ENCODE measurements at places on chromosomes 7 and 10. TPM values are rescaled to one million over a fixed set of nuclear protein-coding genes. Genes with fewer than 3 reads are reported as not detected.

HECW1 gene
- total RNA-seq, result 1.1 TPM

AMPH gene
- 3.9 TPM for total RNA-seq

GRCh38 chr7:148327379-148327778, 263.2 kb upstream of the C7orf33 start:
- DNase-seq, result no peak

- peak; percentile 63 for DNase-seq
These were observed 39.5 kb downstream of the RSU1 start for GRCh38 chr10:16777473-16778370.

DNA sequence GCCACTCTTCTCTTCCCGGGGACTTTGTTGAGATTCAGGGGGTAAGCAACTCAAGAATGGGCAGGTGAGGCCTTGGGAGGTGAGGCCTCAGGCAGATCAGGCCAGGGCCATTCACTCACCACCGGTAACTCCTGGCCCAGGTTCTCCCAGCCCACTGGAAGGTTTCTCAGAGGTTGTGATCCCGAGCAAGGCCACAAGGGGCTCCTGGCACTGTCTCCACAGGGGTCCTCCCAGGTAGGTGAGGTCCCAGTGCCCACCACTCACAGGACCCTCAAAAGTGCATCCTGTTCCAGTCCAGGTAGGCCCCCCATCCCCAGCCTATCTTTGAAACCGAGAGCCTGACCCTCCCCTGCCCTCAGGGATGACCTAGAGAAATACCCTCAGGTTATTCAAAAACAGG, 236.1 kb downstream of the BUB3 start:
- DNase-seq, result no peak

DNA sequence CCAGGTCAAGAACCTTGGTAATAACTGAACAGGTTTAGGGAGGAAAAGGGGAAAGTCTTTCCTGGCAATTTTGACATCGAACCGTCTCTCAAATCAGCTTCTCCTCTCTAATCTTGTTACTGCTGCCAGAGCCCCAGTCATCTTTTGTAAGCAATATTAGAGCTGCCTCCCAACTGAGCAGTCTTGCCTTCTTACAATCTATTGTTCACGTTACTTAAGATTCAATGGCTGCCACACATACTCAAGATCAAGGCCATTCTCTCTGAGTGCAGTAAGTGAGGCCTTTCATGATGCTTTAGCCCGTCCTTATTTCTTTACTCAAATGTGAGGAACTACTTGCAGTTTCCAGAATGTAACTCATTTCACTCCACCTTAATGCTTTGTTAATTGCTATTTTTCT, 12.4 kb downstream of the NET1 start:
- DNase-seq, result no peak

GRCh38 chr7:100397315-100398081, 24.2 kb downstream of the PILRA start:
- DNase-seq, result no peak

DNA sequence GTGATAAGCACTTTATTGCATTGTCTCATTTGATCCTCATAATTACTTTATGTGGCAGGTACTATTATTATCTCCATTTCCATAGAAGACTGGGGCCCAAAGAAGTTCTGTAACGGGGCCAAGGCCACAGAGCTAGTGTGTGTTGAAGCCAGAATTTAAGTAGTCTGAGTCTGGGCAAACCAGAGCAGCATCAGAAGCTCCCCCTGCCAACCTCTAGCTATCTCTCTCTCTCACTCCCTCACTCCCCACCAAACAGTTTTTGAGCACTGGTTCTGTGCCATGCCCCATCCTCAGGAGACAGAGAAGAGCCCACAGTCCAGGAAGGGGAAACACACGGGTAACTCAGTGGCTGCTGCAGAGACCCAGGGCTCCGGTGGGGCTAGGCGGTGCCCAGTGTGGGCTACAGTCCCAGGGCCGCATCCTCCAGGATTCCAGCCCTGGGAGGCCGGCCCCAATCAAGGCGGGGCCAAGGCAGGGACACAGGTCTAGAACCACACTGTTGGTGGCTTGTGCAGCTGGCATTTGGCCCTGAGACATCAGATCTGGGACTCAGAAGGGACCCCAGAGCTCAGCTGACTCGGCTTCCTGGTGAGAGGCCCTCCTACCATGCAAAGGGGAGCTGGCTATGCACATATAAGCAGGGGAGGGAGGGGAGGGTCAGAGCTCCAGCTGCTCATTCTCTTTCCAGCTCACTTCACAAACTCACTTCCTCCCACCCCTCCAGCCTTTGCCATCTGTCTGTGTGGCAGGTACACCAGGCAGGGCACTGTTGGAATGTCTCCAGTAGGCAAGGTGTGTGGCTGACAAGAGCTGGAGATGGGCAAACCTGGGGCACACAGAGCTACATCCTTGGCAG, 34.4 kb downstream of the COL13A1 start:
- no peak for DNase-seq

JAKMIP3 gene
- under 0.01 TPM for total RNA-seq

CDHR3 gene
- total RNA-seq, result 1.7 TPM

DNA sequence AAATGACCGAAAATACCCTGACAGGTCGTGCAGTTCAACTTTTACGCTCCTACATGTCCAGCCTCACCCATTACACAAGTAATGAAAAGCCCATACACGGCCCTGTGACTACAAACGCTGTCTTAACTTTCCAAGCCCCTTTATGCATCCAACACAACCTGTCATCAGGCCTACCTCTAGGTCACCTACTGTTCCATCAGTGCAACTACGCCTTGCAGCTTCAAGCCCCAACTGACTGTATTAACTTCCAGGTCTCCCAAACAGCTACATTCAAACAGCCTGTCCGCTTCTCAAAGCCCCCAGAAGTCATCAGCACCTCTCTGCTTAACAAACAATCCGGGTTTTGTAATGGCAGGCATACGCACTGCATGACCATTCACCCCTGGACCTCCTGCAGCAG, 19.2 kb downstream of the ZNF107 start:
- DNase-seq, result no peak

CHN2 gene
- not detected for total RNA-seq

DNA sequence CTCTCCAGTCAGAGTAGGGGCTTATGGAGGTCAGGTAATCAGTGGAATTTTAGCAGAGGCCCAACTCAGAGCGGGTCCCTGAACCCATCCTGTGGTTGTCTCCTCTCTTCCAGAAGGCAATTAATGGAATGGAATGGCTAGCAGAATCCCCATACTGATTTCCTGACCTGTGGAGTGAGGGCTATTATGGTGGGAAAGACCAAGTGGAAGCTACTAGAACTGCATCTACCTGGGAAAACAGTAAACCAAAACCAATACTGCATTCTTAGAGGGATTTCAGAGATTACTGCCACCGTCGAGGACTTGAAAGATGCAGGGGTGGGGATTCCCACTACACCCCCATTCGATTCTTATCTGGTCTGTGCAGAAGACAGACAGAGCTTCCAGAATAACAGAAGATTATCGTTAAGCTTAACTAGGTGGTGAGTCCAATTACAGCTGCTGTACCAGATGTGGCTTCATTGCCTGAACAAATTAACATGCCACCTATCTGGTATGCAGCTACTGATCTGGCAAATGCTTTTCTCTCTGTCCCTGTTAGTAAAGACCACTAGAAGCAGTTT, 73.2 kb downstream of the LMBR1 start:
- DNase-seq, result no peak

PILRA gene
- not detected for total RNA-seq

MPP7 gene
- total RNA-seq, result 1.4 TPM

TMEM273 gene
- not detected for total RNA-seq

- no peak for DNase-seq
These were observed 36.1 kb downstream of the DNAJB12 start for GRCh38 chr10:72318418-72319262.

DNA sequence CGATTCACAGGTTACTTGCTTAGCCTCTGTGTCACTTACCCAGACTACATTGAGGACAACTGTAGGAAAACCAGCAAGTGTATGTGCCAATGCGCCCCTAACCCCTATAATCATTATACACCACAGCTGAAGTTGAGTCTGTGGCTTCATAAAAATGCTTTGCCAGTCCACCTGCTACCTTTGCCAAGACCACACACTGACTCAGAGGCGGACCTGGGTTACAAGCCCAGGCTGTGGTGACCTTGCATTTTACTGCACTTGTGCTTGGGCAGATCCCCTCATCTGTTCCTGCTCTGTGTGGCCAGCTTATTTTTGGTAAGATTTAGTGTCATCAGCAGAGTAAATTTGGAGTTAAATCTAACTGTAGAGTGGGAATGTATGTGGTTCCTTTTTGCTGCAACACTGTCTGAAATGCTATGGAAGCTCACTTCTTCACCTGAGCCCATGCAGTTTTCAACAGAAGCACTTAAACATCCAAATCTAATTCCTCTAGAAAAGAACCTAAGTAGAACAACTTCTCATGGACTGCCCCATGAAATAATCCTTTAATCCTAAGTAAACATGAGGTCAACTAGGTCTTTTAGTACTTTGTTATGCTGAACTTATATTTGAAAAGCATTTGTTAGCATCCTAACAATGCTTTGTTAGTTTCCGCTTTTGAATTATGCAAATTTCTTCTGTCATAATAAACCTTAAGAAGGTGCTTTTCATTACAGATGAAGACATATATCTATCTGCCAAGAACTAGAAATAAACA, 96.2 kb upstream of the AMPH start:
- no peak for DNase-seq

DNA sequence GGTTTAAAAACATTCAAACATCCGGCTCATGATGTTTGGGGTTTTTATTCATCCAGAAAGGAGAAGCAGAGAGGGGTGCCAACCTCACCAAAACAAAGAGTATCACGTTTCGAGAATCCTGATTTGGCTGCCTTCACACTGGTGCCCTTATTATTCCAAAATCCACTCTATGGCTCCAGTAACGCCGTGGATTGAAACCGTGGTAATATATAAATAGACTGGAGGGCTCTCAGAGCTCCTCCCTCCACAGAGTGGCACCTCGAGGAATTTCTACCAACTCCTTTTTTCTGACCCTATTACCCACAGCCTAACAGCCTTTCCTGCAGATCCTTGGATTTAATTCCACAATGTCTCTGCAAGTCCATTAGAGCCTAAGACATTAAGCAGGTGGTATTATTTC, 353.6 kb downstream of the CRPPA start:
- DNase-seq, result no peak

TMEM229A gene
- not detected for total RNA-seq

DNA sequence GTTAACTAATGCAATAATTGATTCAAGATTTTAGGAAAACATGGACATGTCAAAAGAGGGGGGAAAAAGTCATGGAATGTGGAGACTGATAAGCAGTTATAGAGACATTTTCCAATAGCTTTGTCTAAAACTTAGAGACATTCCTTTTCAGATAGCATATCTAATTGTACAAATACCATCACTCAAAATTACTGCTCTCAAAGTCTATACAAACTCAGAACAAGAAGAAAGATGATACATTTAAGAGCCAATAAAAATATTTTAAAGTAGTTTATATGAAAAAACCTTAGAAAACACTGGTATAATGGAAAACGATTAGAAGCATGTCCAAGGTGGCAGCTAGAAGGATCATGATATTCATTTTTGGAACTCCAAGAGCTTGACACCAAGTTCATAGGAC, 146.5 kb downstream of the DOCK4 start:
- DNase-seq, result no peak

DNA sequence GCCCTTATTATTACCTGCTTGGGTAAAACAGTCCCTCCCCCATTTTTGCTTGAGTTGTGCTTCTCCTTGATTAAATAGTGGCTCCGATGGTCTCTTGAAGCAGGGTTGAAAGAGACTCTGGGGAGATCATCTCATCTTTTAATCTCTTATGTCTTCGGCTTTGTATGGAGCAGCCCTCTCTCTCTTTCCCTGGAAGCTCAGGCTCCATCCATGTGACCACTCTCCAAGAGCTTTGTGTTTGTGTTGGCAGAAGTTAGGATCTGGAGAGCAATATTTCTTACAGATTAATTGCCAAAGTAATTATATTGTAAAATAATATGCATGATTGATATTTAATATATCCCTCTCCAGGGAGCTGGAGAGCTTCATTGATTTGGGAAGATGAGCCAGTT, 76.9 kb downstream of the LRRC4 start:
- no peak for DNase-seq

- peak; percentile 96 for DNase-seq
These were observed 10.5 kb downstream of the TMEM273 start for GRCh38 chr10:49177391-49178355.

DNA sequence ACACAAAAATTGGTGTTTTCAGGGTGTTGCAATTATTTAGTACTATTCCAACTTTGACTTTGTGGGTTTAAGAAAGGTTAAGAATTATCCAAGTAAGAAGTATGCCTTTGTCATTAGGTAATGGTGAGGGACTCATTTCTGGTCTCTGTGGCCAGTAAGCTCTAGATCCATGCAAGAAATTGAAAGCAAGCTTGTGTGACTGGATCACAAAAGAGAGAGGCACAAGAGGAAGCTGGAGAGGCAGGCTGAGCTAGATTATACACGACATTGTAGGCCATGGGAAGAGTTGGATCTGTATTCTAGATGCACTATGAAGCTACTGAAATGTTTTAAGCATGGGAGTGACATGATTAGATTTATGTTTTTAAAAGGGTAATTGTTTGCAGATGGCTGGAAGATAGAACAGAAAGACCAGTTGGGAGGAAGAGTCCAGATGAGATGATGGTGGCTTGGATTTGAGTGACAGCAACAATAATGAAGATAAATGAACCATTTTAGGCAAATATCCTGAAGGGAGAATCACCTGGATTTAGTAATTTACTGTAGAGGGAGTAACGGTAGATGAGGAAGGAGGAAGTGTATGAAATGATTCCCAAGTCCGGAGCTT, 50.0 kb downstream of the CALD1 start:
- DNase-seq, result no peak

- DNase-seq, result no peak
These were observed 116.9 kb downstream of the WDR37 start for GRCh38 chr10:1173091-1173490.

DNA sequence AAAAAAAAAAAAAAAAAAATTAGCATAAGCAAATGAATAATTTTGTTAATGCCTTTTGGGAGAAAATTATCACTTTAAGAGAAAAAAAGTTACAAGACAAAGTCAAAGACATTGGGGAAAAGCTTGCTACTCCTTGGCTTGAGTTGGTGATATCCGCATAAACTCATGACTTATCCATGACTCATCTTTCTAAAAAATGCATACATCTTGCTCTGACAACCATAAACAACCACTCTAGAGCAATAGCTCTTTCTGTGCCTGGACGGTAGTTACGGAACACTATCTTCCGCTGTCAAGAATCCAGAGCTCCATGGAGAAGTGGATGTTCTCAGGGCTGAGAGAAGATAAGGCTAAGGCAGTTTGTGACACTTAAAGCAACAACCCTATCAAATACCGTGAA, 281.1 kb upstream of the PFKP start:
- no peak for DNase-seq

VPS37D gene
- 2.3 TPM for total RNA-seq

TUBGCP2 gene
- 72.6 TPM for total RNA-seq

NPY gene
- total RNA-seq, result not detected

Measured in IMR-90 (cell line).